Osteoblast (primary cell): ENCODE measurements at places on chromosomes 1 and 21. TPM values are rescaled to one million over a fixed set of nuclear protein-coding genes. Genes with fewer than 3 reads are reported as not detected.

PRAMEF7 gene
- not detected in 2 replicates for total RNA-seq

FCGR1A gene
- total RNA-seq = 0.59 TPM in 1 of 2 replicates, not detected in the other

LYST gene
- total RNA-seq = 63.0 and 86.0 TPM in 2 replicates

OR2T11 gene
- total RNA-seq = not detected in 2 replicates

C1QTNF12 gene
- total RNA-seq = 0.36 and 0.59 TPM in 2 replicates

RUNX1 gene
- 40.9 and 60.4 TPM in 2 replicates for total RNA-seq

ALPL gene
- total RNA-seq = 7.1 and 8.0 TPM in 2 replicates

OR2T2 gene
- total RNA-seq = not detected in 2 replicates

EVI5 gene
- total RNA-seq = 51.3 and 51.8 TPM in 2 replicates

FCRLB gene
- total RNA-seq = 1.8 TPM in 2 replicates

PLEKHN1 gene
- 0.36 and 0.88 TPM in 2 replicates for total RNA-seq

TMEM82 gene
- not detected in 2 replicates for total RNA-seq

OR10R2 gene
- not detected in 2 replicates for total RNA-seq

HUNK gene
- under 0.01 TPM in 2 replicates for total RNA-seq

TCP10L gene
- total RNA-seq = 0.72 TPM in 1 of 2 replicates, not detected in the other

ADGRL2 gene
- total RNA-seq = 55.4 and 101 TPM in 2 replicates

NBPF4 gene
- under 0.01 TPM in 1 of 2 replicates, not detected in the other for total RNA-seq

FMO4 gene
- total RNA-seq = 3.6 and 8.5 TPM in 2 replicates

CFAP141 gene
- total RNA-seq = not detected in 2 replicates

LCA5L gene
- total RNA-seq = 2.2 and 2.9 TPM in 2 replicates

ACTL8 gene
- total RNA-seq = not detected in 2 replicates

CHI3L1 gene
- total RNA-seq = 273 and 932 TPM in 2 replicates

SH2D2A gene
- total RNA-seq = 0.29 and 0.36 TPM in 2 replicates

KRTAP12-2 gene
- not detected in 2 replicates for total RNA-seq

RBM11 gene
- total RNA-seq = under 0.01 and 1.2 TPM in 2 replicates

FMO5 gene
- 2.7 and 3.6 TPM in 2 replicates for total RNA-seq

ATP6V1G3 gene
- 0.36 TPM in 1 of 2 replicates, not detected in the other for total RNA-seq

NDUFV3 gene
- total RNA-seq = 65.1 and 66.2 TPM in 2 replicates

PHGDH gene
- 184 and 189 TPM in 2 replicates for total RNA-seq

CCDC181 gene
- 0.29 and 0.36 TPM in 2 replicates for total RNA-seq

CORT gene
- 0.29 and 0.36 TPM in 2 replicates for total RNA-seq

AMPD1 gene
- total RNA-seq = not detected in 2 replicates

SON gene
- 109 and 137 TPM in 2 replicates for total RNA-seq

ZMYND12 gene
- 0.88 and 3.3 TPM in 2 replicates for total RNA-seq

NLRP3 gene
- total RNA-seq = 0.36 and 0.59 TPM in 2 replicates

SSX2IP gene
- total RNA-seq = 10.9 TPM in 2 replicates

RNU1-4 gene
- under 0.01 TPM in 1 of 2 replicates, not detected in the other for total RNA-seq

OLIG2 gene
- not detected in 2 replicates for total RNA-seq

SH3BGR gene
- total RNA-seq = 1.4 and 2.1 TPM in 2 replicates

ALG14 gene
- 1.4 and 2.7 TPM in 2 replicates for total RNA-seq

CHIA gene
- not detected in 2 replicates for total RNA-seq

OR2T29 gene
- total RNA-seq = not detected in 2 replicates

IL22RA1 gene
- total RNA-seq = under 0.01 TPM in 2 replicates

LDLRAD1 gene
- total RNA-seq = not detected in 2 replicates

GLIS1 gene
- 2.4 and 2.9 TPM in 2 replicates for total RNA-seq

PLPPR5 gene
- not detected in 2 replicates for total RNA-seq

IL12RB2 gene
- not detected in 2 replicates for total RNA-seq

CRYBG2 gene
- total RNA-seq = not detected in 2 replicates

IGSF9 gene
- total RNA-seq = under 0.01 TPM in 2 replicates

TYW3 gene
- 17.4 TPM in 2 replicates for total RNA-seq

C1orf94 gene
- not detected in 2 replicates for total RNA-seq

CTTNBP2NL gene
- 29.5 and 32.2 TPM in 2 replicates for total RNA-seq

CFAP45 gene
- 0.29 and 0.36 TPM in 2 replicates for total RNA-seq

RNF115 gene
- total RNA-seq = 23.2 and 25.6 TPM in 2 replicates

NTRK1 gene
- total RNA-seq = 0.36 and 0.88 TPM in 2 replicates

APCS gene
- not detected in 2 replicates for total RNA-seq
